ENCODE measurements at places on chromosomes 12 and 14. TPM values are rescaled to one million over a fixed set of nuclear protein-coding genes. Genes with fewer than 3 reads are reported as not detected.

ESPL1 gene
- total RNA-seq = 14.6 TPM

NPAS3 gene
- total RNA-seq = 0.13 TPM

EXOC3L4 gene
- not detected for total RNA-seq

KRT79 gene
- not detected for total RNA-seq

DGKA gene
- total RNA-seq = 62.8 TPM

FRMD6 gene
- 72.3 TPM for total RNA-seq

TBX5 gene
- not detected for total RNA-seq

OAS2 gene
- 10.3 TPM for total RNA-seq

KCNK13 gene
- total RNA-seq = 0.07 TPM

MTERF2 gene
- total RNA-seq = 7.3 TPM

MYO1H gene
- not detected for total RNA-seq

OSGEP gene
- total RNA-seq = 46.2 TPM

DICER1 gene
- 59.7 TPM for total RNA-seq

NUDT4 gene
- total RNA-seq = 278 TPM

RAD52 gene
- 9.0 TPM for total RNA-seq

TAS2R30 gene
- total RNA-seq = 15.2 TPM

KCNC2 gene
- total RNA-seq = not detected

RNU4-1 gene
- total RNA-seq = under 0.01 TPM

FAM90A1 gene
- not detected for total RNA-seq

GUCY2C gene
- not detected for total RNA-seq

KCNA1 gene
- not detected for total RNA-seq

TCL1A gene
- total RNA-seq = not detected

CEBPE gene
- total RNA-seq = not detected

DIO2 gene
- total RNA-seq = 0.13 TPM

DLK1 gene
- total RNA-seq = not detected

ACVRL1 gene
- 422 TPM for total RNA-seq

IAPP gene
- not detected for total RNA-seq

OR6C3 gene
- not detected for total RNA-seq

TUNAR gene
- total RNA-seq = not detected

GDF11 gene
- total RNA-seq = 8.6 TPM

PRKD1 gene
- 10.8 TPM for total RNA-seq

TEX22 gene
- total RNA-seq = 0.14 TPM

TAS2R42 gene
- not detected for total RNA-seq
